ENCODE measurements at places on chromosomes 3 and 15.

DNA sequence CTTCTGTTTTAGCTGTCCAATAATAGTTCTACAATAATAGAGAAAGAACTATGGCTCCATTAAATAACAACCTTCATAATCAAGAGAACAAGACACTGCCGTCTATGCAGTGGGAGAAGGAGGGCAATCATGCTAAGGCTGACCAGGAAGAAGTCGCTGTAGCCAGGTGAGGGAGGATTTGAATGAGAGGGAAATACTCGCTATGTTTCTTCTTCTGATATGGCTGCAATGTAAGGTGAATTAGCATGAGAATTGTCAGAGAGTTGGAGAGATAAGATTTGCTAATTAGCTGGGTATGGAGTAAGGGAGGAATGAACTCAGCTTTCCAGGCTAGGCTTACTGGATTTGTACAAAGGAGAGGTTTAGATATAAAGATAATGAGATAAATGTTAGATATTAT, 555.4 kb upstream of the ZNF385D start:
- DNase-seq = no peak

DNA sequence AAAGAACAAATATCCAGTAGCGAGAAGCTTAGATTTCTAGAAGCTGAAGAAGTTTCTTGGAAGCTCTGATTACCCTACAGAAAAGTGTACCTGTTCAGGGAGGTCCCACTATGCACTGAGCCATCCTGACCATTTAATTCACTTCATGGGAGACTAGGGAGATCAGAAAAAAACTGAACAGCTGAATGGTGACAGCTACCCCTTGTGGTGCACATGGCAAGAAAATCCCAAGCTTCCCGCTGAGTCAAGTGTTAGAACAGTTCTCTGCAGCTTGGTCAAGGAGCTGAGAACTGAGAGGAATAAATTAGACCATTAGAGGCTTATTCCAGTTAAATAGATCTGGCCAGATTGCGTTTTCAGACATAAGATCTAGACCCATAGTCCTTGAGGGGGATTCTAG, 197.2 kb upstream of the VEPH1 start:
- DNase-seq = no peak

- DNase-seq = no peak
These were observed 9.2 kb downstream of the FAM162A start for GRCh38 chr3:122392868-122393844.

DNA sequence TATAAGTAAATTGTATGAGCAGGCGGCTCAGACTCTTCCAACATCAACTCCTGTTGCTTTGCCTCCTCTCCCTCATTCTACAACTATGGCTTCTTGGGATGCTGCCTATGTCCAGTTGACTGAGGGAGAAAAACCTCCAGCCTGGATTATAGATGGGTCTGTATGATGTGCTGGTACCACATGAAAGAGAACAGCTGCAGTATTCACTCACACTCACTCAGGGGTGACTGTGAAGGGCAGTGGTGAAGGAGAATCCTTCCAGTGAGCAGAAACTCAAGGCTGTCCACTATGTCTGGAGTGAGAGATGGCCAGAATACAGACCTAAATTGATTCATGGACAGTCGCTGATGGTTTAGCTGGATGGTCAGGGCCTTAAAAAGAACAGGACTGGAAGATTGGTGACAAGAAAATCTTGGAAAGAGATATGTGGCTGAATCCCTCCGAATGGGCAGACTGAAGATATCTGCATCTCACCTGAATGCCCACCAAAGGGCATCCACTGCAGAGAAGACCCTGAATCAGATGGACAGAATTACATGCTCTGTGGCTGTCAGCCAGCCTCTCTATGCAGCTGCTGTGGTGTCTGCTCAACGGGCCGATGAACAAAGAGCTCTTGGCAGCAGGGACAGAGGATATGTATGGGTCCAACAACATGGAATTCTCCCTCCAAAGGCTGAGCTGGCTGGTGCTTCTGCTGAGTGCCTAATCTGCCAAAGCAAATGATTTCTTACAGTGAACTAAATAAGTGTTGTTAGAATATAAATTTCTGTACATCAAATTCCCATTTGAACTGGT, 1.9 kb upstream of the BCL2L10 start:
- no peak for DNase-seq

DNA sequence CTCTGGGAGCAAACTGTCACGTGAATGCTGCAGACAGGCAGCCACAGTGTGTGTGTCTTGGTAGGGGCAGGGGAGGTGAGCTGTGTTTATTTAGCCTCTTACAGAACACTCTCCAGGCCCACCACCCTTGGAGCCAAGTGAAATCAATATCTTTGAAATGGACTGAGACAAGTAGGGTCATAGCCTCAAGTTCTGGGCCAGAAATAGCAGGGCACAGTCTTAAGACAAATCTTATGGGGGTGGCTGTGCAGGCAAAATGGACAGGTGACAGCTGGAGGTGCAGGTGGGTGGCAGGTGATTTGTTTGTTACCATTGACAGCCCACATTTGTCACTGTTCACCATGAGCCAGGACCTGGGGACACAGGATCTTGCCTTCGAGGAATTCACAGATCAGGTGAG, 93.6 kb upstream of the NMNAT3 start:
- no peak for DNase-seq

DNA sequence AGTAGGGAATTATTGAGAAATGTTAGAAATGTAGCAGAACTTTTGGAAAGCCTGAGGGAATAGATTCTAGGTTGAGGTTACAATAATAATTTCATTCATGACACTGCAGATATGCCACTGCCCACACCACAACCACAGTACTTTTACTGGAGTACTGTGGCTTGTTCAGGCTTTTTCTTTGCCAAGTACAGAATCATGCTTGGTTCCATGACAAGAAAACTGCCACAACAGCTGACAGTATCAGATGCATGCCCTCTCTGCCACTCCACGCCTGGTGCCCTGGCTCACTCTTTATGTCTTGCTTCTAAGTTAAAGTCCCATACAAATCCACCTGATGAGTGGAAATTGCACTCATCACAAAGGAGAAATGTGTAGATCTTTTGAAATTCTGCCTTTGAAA, 398.6 kb downstream of the ZIC1 start:
- no peak for DNase-seq

GRCh38 chr15:34850121-34850520, 54.8 kb upstream of the ACTC1 start:
- DNase-seq = no peak

GRCh38 chr3:8254489-8254888, 247.1 kb upstream of the LMCD1 start:
- no peak for DNase-seq

DNA sequence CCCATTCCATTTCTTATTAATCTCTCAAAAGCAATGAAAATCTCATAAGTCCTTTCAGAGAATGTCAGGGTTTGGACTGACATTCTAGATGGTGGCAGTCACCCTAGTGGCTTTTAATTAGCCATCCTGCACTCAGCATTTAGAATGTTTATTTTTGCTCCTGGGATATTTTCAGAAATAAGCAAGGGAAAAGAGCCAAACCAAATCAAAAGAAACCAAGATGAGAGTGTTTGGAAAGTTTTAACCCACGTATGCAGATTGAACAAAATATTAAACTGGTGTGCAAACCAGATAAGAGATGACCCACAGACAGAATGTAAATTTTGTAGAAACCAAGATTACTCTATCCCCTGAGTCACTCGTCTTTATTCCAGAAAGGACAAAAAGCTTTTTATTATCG, 275.8 kb downstream of the SQOR start:
- DNase-seq = no peak

- no peak for DNase-seq
These were observed 122.4 kb downstream of the RAP2B start for GRCh38 chr3:153284282-153284938.

GRCh38 chr3:5498981-5499380, 311.5 kb downstream of the EDEM1 start:
- no peak for DNase-seq

- no peak for DNase-seq
These were observed 34.7 kb downstream of the FOXL2 start for GRCh38 chr3:138912237-138912636.

DNA sequence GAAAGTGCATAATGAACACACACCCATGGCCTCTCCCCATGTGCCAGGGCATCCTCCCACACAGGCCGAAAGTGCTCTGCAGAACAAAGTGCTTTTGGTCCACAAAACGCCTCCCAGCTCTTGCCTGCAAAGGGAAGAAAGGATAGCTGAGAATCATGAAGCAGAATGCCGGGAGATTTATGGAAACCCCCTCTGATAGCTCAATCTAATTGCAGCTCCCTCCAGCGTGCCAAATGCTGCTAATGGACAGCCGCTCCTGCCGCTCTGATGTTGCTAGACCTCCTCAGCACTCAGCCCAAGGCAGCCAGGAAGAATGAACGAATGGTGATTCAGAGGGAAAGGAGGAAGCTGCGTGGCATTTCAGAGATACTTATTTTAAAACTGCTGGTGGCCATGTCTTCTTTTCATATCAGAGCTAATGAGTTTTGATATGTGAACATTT, 145.3 kb downstream of the TJP1 start:
- DNase-seq = no peak

- DNase-seq = no peak
These were observed at the start of gene EFHB for GRCh38 chr3:19934098-19934566. Gene EFHB (minus strand): TSS chr3:19934217. CDS start chr3:19934018, 199 bp downstream.

- no peak for DNase-seq
These were observed 1325.3 kb downstream of the SI start for GRCh38 chr3:163753033-163753432.

DNA sequence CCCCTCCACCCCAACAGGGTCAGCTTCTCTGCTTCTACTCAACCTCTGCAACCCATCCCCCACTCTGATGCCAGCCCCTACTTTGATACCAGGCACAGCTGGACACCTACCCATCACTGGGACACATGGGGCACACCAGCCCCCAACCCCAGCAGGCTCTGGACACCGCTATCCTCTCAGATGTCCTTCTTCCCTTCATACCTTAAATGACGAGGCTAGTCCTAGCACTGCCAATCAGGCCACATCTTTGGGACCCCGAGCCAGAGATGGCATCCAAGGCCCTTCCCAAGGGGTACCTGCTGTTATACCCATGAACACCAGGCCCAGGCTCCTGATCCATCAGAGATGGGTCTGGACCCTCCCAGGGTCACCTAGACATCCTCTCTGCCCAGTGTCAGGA, 10.6 kb downstream of the POC1A start:
- DNase-seq = no peak

GRCh38 chr3:15276028-15276724, 56.2 kb downstream of the SH3BP5 start:
- DNase-seq = no peak

- no peak for DNase-seq
These were observed 115.2 kb downstream of the ASB7 start for GRCh38 chr15:100717596-100717995.

GRCh38 chr3:66602691-66603090, 101.9 kb upstream of the LRIG1 start:
- no peak for DNase-seq

DNA sequence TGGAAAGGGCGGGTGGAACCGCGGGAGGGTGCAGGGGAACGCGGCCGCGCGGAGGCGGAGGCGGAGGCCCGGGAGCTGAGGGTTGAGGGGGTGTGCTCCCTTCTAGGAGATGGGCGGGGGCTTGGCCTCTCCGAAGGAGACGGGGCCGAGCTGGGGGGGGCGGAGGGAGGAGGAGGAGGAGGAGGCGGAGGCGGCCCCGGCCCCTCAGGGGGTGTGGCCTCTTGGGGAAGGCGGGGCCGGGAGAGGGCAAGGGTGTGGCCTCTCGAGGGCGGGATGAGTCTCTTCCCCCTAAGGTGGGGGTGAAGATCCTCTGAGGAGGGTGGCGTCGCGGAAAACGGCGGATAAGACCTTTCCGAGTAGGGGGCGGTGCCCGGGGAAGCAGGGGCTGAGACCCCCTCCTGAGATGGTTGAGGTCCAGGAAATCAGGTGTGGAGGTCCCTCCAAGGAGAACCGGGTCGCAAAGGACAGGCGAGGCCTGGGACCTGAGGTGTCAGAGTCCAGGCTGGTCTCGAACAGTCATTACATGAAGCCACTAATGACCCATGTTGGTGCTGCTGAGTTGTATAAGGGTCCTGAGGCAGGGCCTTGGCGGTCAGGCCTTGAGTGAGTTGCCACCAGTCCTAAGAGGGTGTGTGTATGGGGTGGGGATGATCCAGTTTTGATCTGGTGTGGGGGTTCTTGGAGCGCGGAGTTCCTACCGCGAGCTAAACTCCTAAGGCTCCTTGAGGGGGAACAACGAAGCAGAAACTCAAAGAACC, 759 bp downstream of the WDR6 start:
- peak; percentile 56 for DNase-seq

GRCh38 chr3:72139316-72139715, 354.4 kb upstream of the PROK2 start:
- DNase-seq = no peak

DNA sequence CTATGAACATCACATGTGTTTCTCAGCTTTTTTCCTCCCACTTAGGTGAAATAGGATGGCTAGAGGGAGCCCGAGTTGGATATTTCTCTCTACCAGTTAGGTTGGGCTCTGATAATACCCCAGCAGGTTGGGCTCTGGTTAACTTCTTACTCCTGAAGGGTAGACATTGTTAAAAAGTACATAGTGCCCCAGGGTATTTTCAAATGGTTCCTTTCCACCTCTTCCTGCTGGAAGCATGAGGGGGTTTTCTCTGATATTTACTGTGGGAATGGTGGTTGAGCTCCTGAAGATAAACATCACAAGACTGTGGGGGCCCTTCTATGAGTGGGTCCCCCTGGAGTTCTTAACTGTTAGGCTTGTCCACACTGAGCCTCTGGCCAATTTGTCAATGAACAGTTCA, 36.1 kb upstream of the SPESP1 start:
- DNase-seq = no peak

DNA sequence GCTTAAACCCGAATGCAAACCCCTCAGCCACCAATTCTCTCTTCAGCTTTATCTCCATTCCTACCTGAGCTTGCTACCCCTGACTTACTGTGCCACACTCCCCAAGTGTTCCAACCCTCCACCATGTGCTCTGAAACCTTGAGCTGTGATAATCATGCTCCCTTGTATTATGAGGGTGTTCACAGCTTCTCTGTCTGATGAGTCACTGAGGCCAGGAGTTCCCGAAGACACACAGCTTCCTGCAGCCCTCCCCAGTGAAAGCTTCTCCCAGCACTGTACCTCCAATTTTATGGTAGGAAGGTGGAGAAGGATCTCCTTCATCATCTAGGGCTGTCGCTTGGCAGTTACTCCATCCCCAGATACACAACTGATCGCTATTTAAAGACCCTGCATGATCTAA, 24.9 kb downstream of the STAC start:
- DNase-seq = no peak

All from GM19239 (cell line).